ENCODE measurements at places on chromosomes 5 and 9.

DNA sequence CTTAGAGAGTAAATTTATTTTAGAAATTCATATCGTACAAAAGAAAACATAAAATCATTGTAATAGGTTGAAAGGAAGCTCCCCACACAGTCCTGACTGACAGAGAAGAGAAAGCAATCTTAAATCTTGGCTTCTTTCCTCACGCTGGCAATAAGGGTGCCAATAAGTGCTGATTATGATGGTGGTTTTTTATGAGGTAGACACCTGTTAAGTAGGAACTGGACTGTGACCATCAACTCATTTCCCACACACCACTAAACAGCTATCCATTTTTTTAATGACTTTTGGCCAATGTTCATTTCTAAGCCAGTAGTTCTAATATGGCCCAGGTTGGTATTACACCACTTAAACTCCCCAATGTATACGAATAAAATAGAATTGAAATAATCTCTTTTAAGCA, 893.5 kb upstream of the NUDT12 start:
- no peak for DNase-seq

- no peak for DNase-seq
These were observed 1.2 kb downstream of the JAK2 start for GRCh38 chr9:4986296-4986695.

- no peak for DNase-seq
These were observed 69.6 kb downstream of the PDE8B start for GRCh38 chr5:77280036-77280435.

GRCh38 chr5:136513430-136513829, 148.1 kb upstream of the TRPC7 start:
- DNase-seq = no peak

GRCh38 chr5:134224888-134225779, 739 bp downstream of the PPP2CA start:
- peak; percentile 44 for DNase-seq
